CD4-positive, alpha-beta memory T cell (primary cell): ENCODE measurements at places on chromosomes 7 and 10. TPM values are rescaled to one million over a fixed set of nuclear protein-coding genes. Genes with fewer than 3 reads are reported as not detected.

Gene GNG11
- not detected for polyA plus RNA-seq

Gene EBF3
- not detected for polyA plus RNA-seq

Gene EPHA1
- 4.2 TPM for polyA plus RNA-seq

Gene PON1
- polyA plus RNA-seq = not detected

Gene SPDYE5
- not detected for polyA plus RNA-seq

Gene ACTA2
- 12.5 TPM for polyA plus RNA-seq

Gene CTTNBP2
- not detected for polyA plus RNA-seq

- H3K4me1 ChIP-seq = no peaks in the 10 kb centered on the region
- no peaks in the 10 kb centered on the region for H3K36me3 ChIP-seq
- no peaks in the 10 kb centered on the region for H3K27me3 ChIP-seq
- no peak overlapping the region for H3K27ac ChIP-seq
Observed at GRCh38 chr10:60312818-60313588, 76.7 kb downstream of the ANK3 start.

DNA sequence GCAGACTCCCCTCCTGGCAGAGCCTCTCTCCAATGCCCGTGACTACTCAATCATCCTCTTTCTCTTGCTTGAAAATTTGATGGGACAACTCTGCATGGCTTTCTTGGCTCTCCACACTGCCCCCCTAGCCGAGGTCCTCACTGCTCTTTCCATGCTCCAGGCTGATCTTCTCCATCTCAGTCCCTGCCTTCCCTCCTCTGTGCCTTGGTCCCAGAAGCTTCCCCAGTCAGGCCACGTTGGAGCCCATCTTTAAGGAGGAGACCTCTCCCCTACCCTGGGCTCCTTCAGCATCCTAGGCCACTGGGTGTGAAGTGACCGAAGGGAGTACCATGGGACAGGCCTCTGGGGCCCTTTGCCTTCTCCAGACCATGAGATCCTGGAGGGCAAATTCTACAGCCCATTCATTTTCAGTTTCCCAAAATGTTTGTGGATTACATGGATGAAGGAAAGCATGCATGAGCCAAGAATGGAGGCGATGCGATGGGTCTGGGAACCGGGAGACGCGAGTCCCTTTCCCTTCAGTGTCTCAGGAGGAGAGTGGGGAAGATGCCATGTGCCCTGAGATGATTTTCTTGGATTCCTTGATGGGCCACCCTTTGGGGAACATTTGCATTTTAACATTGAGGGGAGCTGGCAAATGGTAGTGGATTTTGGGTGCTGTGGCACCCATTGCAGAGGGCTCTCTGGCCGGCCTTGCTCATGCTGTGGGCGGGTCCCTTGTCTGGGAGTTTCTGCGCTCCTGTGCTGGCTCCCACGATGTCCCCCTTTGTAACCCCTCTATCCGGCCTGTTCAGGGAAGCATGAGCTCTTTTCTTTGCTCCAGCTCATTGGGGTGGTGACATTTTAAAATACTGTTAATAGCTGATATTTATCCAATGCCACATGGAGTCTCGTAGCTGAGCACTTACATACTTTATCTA, 376.6 kb downstream of the RPS24 start:
- no peak overlapping the region for H3K4me3 ChIP-seq
- no peaks in the 10 kb centered on the region for H3K36me3 ChIP-seq
- no peak for DNase-seq
- peaks cover 9% of the 10 kb centered on the region for H3K4me1 ChIP-seq
- H3K27me3 ChIP-seq = no peaks in the 10 kb centered on the region

- no peaks in the 10 kb centered on the region for H3K27me3 ChIP-seq
- H3K27ac ChIP-seq = no peak overlapping the region
- H3K4me3 ChIP-seq = no peak overlapping the region
- no peaks in the 10 kb centered on the region for H3K36me3 ChIP-seq
Observed at GRCh38 chr7:3998060-3998459, 684.0 kb upstream of the FOXK1 start.

DNA sequence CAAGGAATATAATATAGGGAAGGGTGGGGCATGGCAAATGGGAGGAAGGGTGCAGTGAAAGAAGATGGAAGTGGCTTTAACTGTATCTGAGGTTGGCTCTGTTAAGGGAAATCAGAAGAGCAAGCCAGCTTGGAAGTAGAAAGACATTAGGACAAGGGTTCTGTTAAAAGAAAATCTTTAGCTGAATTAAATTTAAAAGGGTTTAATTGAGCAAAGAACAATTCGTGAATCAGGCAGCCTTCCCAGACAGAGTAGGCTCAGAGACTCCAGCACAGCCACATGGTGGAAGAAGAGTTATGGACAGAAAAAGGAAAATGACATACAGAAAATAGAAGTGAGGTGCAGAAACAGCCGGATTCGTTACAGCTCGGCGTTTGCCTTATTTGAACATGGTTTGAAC, 42.0 kb downstream of the FAM13C start:
- no peak overlapping the region for H3K4me3 ChIP-seq
- no peaks in the 10 kb centered on the region for H3K4me1 ChIP-seq
- no peak overlapping the region for H3K27ac ChIP-seq
- no peaks in the 10 kb centered on the region for H3K27me3 ChIP-seq
- no peaks in the 10 kb centered on the region for H3K36me3 ChIP-seq

DNA sequence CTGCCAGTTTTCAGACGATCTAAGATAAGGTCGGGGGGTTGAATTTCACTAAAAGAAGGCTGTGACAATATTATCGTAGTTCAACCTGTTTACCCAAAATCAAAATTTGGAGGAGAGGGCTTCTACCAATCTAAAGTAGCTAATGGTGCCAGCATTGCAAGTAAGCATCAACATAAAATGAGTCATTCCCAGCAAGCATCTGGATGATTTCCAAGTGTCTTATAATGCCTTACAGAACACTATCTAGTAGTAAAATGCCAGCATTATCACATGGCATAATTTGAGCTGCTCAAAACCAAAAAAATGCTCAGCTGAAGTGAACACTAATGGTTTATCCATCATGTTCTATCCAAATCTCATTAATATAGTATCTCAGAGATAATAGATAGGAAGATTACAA, 1193.9 kb downstream of the DNAJB9 start:
- DNase-seq = no peak
- no peaks in the 10 kb centered on the region for H3K36me3 ChIP-seq
- no peak overlapping the region for H3K27ac ChIP-seq
- no peak overlapping the region for H3K4me3 ChIP-seq
- no peaks in the 10 kb centered on the region for H3K27me3 ChIP-seq
- no peaks in the 10 kb centered on the region for H3K4me1 ChIP-seq

- H3K4me1 ChIP-seq = peaks cover 95% of the 10 kb centered on the region
- H3K27ac ChIP-seq = peak overlapping the region; percentile 60
- peak overlapping the region; percentile 28 for H3K4me3 ChIP-seq
- no peaks in the 10 kb centered on the region for H3K27me3 ChIP-seq
- H3K36me3 ChIP-seq = no peaks in the 10 kb centered on the region
Observed at GRCh38 chr10:103911021-103911459, 6.9 kb downstream of the STN1 start.

- no peaks in the 10 kb centered on the region for H3K27me3 ChIP-seq
- no peak for DNase-seq
- no peaks in the 10 kb centered on the region for H3K4me1 ChIP-seq
- no peak overlapping the region for H3K4me3 ChIP-seq
Observed at GRCh38 chr7:30238721-30239441, 45.5 kb upstream of the ZNRF2 start.

- H3K36me3 ChIP-seq = no peaks in the 10 kb centered on the region
- H3K4me3 ChIP-seq = no peak overlapping the region
- H3K27me3 ChIP-seq = no peaks in the 10 kb centered on the region
- no peak overlapping the region for H3K27ac ChIP-seq
Observed at GRCh38 chr10:33509231-33509831, 174.9 kb upstream of the NRP1 start.

DNA sequence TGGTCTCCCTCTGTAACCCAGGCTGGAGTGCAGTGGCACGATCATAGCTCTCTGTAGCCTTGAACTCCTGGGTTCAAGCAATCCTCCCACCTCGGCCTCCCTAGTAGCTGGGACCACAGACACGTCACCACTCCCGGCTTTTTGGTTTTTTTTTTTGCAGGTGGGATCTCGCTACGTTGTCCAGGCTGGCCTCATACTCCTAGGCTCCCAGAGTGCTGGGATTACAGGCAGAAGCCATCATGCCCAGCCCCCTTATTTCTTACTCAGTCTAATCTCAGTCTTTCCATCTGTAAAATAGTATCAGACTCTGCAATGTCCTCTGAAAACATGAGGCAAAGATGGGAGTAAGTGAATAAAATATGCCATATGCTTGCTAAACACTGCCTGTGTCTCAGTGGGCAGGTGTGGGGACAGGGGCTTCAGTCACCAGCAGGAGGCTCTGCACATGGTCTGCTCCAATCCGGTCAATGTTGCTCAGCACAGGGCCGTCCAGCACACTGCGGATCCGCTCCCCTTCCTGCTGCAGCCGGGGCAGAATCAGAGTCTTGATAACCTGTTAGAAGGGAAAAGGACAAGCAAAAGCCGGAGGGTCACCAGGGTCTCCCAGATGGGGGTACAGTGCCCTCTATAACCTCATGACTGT, 8.2 kb downstream of the AP4M1 start:
- H3K4me1 ChIP-seq = no peaks in the 10 kb centered on the region
- H3K27ac ChIP-seq = no peak overlapping the region

DNA sequence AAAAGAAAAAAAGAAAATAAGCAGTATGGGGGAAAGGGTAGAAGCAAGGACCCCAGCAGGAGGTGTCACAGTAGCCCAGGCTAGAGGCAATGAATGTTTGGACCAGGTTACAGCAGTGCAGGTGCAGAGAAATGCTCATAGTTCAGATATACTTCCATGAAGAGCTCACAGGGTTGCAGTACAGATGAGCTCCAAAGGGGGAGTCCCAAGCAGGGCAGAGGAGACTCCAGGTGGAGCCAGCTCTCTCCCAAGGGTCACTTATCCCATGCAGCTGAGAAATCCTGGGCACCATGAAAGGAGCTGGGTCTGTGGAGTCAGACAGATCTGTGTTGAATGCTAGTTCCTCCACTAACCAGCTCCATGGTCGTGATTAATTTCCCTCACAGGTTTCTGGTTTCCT, 174.9 kb downstream of the C7orf25 start:
- H3K4me1 ChIP-seq = no peaks in the 10 kb centered on the region
- no peaks in the 10 kb centered on the region for H3K27me3 ChIP-seq
- H3K27ac ChIP-seq = no peak overlapping the region

DNA sequence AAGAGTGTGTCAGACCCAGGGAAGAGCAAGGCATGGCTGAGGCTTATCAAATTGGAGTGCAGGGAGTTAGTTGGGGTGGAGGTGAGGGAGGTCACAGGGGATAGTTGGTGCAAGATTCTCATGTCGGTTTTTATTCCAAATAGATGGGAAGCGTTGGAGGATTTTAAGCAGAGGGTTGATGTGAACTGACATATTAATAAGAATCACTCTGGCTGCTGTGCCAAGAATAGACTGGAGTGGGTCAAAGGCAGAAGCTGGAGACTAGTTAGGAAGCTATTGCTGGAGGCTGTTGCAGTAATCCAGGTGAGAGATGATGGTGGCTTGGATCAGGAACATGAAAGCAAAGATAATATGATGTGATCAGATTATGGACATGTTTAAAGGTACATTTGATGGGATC, 36.5 kb downstream of the LRRC18 start:
- H3K27ac ChIP-seq = no peak overlapping the region
- H3K36me3 ChIP-seq = no peaks in the 10 kb centered on the region
- H3K4me1 ChIP-seq = no peaks in the 10 kb centered on the region
- no peak for DNase-seq

DNA sequence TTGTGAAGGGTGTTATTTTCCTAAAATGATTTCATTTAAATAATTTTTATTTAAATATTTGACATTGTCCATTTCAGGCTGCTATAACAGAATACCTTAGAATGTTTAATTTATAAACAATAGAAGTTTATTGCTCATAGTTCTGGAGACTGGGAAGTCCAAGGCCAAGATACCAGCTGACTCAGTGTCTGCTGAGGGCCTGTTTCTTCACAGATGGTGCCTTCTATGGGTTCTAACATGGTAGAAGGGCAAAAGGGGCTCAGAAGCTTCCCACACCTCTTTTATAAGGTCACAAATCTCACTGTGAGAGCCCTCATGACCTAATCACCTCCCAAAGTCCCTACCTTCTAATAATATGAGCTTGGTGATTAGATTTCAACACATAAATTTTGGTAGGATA, 50.7 kb downstream of the MTURN start:
- H3K27ac ChIP-seq = no peak overlapping the region
- no peaks in the 10 kb centered on the region for H3K27me3 ChIP-seq
- DNase-seq = no peak
- H3K4me1 ChIP-seq = no peaks in the 10 kb centered on the region
- no peak overlapping the region for H3K4me3 ChIP-seq
- no peaks in the 10 kb centered on the region for H3K36me3 ChIP-seq

DNA sequence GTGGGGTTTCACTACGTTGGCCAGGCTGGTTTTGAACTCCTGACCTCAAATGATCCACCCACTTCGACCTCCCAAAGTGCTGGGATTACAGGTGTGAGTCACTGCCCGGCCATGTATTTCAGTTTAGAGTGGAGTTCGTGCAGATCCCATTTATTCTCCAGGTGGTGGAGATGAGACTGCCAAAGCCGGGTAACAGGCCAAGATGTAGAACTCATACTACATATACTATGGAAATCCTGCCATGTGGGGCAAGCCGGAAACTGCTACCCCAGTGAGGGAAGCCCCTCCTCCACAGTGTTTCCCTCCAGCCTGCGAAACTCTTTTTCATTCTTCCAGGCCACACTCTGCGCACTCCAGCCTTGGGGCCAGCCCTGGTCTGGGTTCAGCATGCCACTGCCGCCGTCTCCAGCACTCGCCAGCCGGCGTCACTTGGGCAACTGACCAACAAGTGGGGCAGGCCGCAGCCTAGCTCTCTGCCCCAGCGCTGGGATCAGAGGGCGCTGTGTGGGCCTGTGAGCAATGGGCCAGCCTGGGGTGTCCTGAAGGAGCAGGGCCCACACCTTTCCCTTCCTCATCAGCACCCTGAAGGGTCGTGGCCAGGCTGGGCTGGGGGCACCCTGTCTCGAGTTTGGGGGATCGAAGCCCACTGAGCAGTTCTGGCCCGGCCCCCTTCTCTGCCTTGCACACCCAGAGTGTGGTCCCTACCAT, 122.0 kb downstream of the TRRAP start:
- H3K4me1 ChIP-seq = no peaks in the 10 kb centered on the region
- H3K4me3 ChIP-seq = no peak overlapping the region
- H3K27me3 ChIP-seq = no peaks in the 10 kb centered on the region
- H3K27ac ChIP-seq = no peak overlapping the region
- H3K36me3 ChIP-seq = peaks cover 74% of the 10 kb centered on the region

DNA sequence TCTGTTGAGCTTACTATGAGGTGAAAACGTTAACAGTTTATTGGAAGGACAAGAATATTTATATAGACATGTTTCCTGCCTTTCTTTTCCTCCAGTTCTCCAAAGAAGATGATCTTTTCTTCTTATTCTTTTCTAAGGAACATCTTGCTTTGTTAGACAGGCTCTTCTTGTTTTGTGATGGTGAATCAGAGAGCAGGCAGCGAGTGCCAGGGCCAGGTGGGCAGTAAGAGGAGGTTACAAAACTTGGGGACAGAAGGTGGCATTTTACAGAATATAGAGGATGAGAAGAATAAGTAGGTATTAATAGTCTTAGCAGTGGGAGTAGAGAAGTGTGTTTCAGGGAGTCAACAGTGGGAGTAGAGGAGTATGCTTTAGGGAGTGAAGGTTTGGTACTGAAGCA, 223.6 kb downstream of the ARL4A start:
- no peaks in the 10 kb centered on the region for H3K4me1 ChIP-seq
- no peak for DNase-seq
- no peaks in the 10 kb centered on the region for H3K36me3 ChIP-seq

- no peak overlapping the region for H3K4me3 ChIP-seq
- H3K36me3 ChIP-seq = no peaks in the 10 kb centered on the region
- no peaks in the 10 kb centered on the region for H3K4me1 ChIP-seq
- H3K27me3 ChIP-seq = no peaks in the 10 kb centered on the region
- DNase-seq = no peak
- no peak overlapping the region for H3K27ac ChIP-seq
Observed at GRCh38 chr10:77667426-77668324, 30.1 kb upstream of the KCNMA1 start.
